ENCODE measurements at places on chromosomes 12 and 14.

- DNase-seq = no peak
Observed at GRCh38 chr12:31832740-31833729, 104.2 kb upstream of the AMN1 start.

DNA sequence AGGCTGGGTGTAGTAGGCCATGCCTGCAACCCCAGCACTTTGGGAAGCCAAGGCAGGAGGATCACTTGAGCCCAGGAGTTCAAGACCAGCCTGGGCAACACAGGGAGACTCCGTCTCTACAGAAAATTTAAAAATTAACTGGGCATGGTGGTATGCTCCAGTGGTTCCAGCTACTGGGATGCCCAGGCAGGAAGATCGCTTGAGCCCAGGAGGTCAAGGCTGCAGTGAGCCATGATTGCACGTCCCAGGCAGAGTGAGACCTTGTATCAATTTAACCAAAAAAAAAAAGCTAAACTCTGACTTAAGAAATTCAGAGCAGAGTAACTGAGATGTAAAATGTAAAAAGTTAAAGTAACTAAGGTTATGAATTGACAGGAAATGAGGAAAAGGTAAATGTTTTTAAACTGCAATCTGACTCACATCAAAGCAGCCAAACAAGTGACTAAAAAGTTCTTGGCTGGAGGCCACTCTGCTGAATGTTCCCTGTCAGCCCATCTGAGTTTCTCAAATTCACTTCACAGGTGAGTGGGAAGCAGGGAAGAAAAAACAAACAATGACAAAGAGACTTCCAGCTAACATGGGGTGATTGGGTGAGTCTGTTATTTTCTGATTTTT lies 21.3 kb downstream of the PRKD1 start:
- DNase-seq = no peak

DNA sequence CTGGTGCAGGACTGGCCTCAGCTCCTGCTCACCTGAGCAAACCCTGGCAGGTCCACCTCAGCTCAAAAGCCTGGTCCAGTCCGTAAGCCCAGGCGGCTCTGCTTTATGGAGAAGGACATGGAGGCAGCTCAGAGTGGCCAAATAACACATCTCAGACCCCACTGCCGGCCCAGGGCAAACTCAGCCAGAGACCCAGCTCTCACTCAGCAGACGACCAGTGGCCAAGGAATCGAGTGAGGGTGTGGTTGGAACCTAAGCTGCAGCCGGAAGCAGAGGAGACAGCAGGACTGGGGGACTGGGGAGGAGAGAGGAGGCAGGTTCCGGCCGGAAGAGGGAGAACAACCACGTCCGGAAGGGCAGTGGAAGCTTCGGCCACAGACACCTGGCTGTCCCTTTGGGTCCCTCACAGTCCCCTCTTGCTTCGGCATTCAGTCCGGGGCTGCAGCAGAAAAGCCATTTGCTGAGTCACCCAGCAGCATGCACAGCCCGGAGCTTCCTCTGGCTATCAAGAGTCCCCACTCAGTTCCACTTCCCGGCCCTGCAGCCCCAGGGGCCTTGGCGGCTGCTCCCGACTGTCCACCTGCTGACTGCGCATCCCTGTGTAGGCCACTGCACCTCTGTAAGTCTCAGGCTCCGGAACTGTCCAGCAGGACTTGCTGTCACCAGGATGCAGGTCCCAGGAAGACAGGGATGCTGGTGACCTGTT lies 104.0 kb downstream of the CALM1 start:
- no peak for DNase-seq

- no peak for DNase-seq
Observed at GRCh38 chr14:74501135-74501614, 7.6 kb downstream of the ISCA2 start.

Data from stimulated activated CD4-positive, alpha-beta T cell treated with anti-CD3 and anti-CD28 coated beads, Interleukin-1b, Interleukin-23, amount 100 ng/mL, for 24 hours (primary cell).